ENCODE measurements at places on chromosomes 2 and 18. TPM values are rescaled to one million over a fixed set of nuclear protein-coding genes. Genes with fewer than 3 reads are reported as not detected.

DNA sequence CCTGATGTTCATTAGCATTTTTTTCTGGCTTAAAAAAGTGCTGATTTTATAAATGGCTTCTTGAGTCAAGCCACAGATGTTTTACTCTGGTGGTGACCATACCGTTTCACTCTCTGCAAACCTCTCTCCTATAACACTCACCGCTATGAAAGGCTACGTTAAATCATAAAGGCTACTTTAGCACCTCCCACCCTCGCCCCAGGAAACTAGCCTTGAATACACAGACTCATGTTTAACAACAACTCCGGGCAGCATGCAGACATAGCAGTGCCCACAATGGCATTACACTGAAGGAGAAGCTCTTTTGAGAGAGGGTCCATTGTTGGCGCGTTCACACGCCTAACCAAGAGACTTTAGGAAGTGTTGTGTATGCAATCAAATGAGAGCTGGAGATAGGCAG lies 5.6 kb downstream of the MYT1L start:
- DNase-seq: no peak

DNA sequence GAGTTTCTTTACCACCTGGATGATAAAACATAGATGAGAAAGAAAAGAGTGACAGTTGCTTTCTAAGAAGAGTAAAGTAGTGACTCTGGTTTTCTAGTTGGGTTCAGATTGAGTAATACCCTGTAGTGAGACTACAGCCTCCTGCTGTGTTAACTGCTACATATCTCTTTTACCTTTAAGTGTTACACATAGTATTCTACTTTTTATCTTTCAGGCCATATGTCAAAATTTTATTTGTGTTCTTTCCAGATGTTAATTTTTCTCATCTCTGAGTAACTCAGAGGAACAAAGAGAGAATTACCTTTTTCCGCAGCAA lies 348.2 kb downstream of the CTNNA2 start:
- no peak for DNase-seq

- no peak for DNase-seq
Observed at GRCh38 chr18:3266062-3266608, 4.2 kb downstream of the MYL12B start.

- DNase-seq: no peak
Observed at GRCh38 chr2:138470941-138471340, 30.6 kb upstream of the SPOPL start.

RIT2 gene
- 0.13 TPM for polyA plus RNA-seq

ZNF892 gene
- 7.6 TPM for polyA plus RNA-seq

ROCK2 gene
- polyA plus RNA-seq: 46.2 TPM

DNA sequence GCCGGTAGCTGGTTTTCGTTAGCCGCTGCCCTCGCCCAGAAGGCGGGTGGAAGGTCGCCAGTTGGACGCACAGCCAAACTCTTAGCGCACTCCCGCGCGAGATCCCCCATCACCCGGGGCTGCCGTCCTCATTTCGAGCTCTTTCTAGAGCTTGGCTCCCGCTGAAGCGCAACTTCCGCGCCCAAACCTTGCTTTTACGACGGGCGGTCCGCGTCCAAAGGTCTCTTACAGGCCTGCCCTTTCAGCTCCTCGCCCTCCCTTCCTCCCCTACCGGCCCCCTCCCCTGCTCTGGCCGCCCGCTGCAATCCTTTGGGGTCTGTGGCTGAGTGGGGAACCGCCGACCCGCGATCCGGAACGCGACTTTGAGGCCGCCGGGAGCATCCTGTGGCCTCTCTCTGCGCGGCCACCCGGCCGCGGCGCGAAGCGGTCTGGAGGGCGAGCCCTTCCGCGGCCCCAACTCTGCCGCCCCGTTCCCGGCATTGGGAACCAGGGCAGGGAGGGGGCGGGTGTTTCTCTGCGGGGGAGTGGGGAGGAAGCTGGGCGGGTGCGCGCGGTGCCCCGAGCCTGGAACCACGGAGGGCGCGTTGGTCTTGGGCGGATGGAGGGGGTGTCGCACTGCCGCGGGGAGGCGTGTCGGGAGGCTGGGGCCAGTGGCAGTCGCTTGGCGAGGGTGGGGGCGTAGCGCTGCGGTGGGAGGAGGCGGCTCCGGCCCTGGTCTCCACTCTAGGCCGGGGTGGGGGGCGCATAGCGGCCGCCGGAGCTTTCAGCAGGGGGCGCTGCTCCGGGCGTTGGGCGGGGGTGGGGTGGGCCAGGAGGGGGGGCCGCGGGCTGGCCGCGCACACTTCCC lies at the start of gene GDF7:
TSS of gene GDF7 (plus strand) at position 841 of the 847 bp plus-strand sequence. CDS start 96 bp downstream, outside the sequence.
- no peak for DNase-seq

ACTR1B gene
- polyA plus RNA-seq: 56.0 TPM

POTEI gene
- 0.08 TPM for polyA plus RNA-seq

CROCC2 gene
- polyA plus RNA-seq: 0.10 TPM

GRCh38 chr2:230874876-230875275 lies 10.1 kb downstream of the ITM2C start:
- no peak for DNase-seq

- no peak for DNase-seq
Observed at GRCh38 chr18:58452454-58453166, 176.3 kb downstream of the ALPK2 start.

CSRNP3 gene
- 11.0 TPM for polyA plus RNA-seq

CABYR gene
- polyA plus RNA-seq: 13.0 TPM

DNA sequence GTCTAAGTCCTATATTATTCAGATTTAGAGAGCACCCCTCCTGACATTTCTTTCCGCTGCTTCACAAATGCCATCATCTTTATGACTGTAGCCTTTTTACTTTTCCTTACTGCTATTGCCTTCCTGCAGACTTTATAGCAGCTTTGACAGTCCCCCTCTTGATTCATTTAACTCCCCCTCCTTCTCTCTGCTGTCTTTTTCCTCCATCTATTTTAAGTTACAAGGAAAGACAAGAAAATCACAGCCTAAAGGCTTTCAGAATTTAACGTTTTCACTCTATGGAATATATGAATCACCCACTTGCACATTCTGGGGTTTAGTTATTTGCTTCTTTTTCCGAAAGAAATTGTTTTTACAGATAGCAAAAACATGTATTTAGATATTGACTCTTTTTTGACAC lies 183.4 kb upstream of the SETBP1 start:
- no peak for DNase-seq

EFHD1 gene
- polyA plus RNA-seq: 55.4 TPM

All from left kidney (tissue), 8 donors.